ENCODE measurements at places on chromosomes 12 and 14.

DNA sequence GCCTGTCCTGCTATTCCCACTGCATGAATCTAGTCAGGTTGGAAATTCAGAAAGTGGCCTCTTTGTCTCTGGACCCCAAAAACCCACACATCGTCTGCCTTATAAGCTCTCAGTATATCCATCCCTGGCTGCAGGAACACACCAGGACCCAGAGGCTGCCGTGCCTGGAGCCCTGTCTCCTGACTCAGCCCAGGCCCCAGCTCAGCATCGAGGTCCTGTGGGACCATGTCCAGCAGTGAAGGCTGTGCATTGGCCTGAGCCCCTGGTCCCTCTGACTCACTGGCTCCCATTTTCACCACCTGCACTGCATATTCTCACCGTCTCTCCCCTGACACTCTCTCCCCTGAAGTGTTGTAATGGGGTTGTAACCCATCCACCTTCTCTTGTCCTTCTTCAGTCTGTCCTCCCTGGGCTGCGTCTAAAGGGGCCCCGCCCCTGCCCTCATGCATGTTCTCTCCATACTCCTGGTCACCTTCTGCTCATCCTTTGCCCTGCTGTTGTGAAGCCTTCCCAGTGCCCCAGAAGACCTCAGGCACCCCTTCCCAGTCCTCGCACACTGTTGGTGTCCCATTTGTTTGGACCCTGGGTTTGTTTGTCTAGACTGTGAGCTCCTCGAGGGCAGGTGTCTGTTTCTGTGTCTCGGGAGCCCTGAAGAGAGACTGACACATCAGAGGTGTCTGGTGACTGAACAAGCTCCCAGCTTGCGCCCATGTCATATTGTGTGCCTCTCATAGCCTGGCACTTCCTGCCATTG, 43.8 kb downstream of the EVL start:
- DNase-seq: no peak

GRCh38 chr14:104499784-104500760, 79.5 kb upstream of the C14orf180 start:
- DNase-seq: no peak

DNA sequence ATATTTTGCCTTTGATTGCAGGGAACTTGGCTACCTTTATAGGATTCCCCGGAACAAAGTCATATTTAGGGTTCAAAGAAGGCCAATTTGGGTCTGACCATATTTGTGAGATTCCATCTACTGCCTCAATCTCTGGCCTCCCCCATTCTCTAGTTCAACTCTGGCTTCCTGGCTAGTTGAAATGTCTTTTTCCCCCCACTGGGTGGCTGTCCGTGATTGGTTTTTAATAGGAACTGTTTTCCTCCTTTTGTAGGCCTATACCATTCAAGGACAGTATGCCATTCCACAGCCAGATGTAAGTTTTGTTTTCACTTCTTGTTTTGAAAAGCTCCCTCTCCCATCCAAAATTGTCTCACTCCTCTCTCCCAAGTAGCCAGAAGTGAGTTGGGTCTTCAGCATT, 13.8 kb downstream of the PCBP2 start:
- no peak for DNase-seq

DNA sequence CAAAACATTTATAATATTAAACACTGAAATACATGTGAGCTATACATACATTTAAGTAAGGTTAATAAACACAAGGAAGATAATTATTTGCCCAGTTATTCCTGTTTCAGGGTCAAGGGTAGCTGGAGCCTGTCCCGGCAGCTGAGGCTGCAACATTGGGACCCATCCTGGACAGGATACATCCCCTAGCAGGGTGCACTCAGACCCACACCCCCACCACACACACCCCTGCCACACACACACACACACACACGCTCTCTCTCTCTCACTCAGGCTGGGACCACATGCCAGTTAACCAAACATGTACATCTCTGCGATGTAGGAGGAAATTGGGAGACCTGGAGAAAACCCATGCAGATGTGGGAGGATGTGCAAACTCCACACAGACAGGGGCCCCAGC, 112.6 kb upstream of the TMCC3 start:
- DNase-seq: no peak

DNA sequence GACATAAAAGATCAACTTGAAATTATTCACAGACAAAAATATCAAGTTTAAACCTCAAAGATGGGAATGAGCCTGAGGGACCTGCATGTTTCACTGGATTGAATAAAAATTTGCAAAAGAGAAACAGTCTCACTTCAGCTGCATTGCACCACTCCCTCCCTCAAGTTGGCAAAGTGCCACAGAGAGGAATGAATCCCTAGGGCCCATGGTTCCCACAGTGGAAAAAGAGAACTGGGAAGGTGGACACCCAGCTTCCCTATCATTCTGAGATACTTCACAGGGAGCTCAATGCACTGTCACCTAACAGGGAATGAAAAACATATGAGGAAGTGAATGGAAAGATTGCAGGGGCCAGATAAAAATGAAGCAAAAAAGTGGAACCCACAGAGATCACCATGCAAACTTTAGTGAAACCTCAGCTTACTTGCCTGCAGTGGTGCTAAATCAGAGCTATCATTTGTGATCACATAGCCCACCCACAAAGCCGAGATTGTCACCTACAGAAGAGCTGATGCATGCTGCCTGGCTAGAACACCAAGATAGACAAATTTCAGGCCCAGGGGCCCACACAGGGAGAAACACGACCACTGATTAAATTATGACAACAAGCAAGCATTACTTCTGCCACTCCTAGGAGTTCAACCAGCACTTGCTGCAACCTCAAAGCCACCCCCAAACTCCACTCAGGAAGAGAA, 911.3 kb downstream of the LRFN5 start:
- no peak for DNase-seq
